ENCODE measurements at places on chromosomes 4 and X.
A peak's percentile ranks its signal among the peaks of the same experiment; 100 is the strongest.

DNA sequence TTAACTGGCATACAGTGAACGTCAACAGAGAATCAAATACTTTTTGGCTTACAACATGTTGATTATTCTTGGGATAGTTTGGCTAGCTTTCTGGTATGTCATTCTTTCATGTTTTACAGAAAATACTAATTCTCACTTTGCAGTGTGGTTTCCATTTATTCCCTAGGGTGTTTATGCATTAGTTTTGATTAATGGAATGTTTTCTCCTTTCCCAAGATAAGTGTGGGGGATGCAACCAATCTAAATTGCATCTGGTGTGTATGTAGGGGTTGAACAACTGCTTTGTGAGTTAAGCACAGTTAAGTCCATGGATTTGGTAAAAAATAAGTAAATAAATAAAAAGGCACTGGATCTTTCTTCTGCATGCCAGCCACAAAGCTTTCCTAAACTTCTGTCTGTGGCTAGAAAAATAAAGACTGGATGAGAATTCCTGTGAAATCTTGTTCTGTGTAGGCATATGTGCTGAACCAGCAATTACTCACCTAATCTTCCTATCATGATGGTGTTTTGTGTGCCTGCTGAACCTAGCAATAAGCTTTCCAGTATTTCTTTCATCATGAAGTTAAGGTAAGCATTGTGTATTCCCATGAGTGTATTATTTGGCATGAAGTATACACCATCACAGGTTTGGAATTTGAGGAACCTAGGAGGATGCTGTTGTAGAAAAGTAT, 50.6 kb upstream of the TENM3 start:
- H3K36me3 ChIP-seq, result no peaks in the 10 kb centered on the region
- no peak overlapping the region for H3K27ac ChIP-seq
- peaks cover 7% of the 10 kb centered on the region for H3K4me1 ChIP-seq

- no peaks in the 10 kb centered on the region for H3K36me3 ChIP-seq
- no peak overlapping the region for H3K4me3 ChIP-seq
- DNase-seq, result no peak
- no peaks in the 10 kb centered on the region for H3K4me1 ChIP-seq
- no peaks in the 10 kb centered on the region for H3K27me3 ChIP-seq
- H3K27ac ChIP-seq, result no peak overlapping the region
These were observed 27.4 kb upstream of the GPR174 start for GRCh38 chrX:79117078-79117477.

- no peaks in the 10 kb centered on the region for H3K36me3 ChIP-seq
- no peaks in the 10 kb centered on the region for H3K27me3 ChIP-seq
- no peak overlapping the region for H3K4me3 ChIP-seq
- no peak overlapping the region for H3K27ac ChIP-seq
- no peak for DNase-seq
These were observed 82.8 kb upstream of the CTSO start for GRCh38 chr4:156036496-156036895.

GRCh38 chr4:70399319-70399718, 1.6 kb downstream of the OPRPN start:
- no peaks in the 10 kb centered on the region for H3K27me3 ChIP-seq
- no peaks in the 10 kb centered on the region for H3K36me3 ChIP-seq
- no peak overlapping the region for H3K4me3 ChIP-seq
- no peaks in the 10 kb centered on the region for H3K4me1 ChIP-seq
- H3K27ac ChIP-seq, result no peak overlapping the region

DNA sequence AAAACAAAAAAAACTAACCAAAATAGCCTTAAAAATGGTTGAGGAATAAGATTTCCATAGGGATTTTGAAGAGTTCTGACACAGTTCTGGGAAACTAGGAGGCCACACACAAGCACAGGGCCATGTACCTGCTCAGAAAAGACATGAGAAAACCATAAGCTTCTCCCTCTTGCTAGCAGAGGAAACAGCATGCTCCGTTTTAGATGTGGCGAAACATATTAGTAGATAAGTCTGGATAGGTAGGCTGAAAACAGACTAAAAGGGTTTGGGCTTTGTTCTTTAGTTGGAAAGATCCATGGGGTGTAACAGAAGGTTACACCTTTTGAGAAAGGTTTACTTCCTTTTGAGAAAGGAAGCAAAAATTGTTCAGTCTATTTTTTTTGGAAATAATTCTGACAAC, 10.9 kb downstream of the VSIG4 start:
- H3K4me1 ChIP-seq, result no peaks in the 10 kb centered on the region
- no peaks in the 10 kb centered on the region for H3K27me3 ChIP-seq
- DNase-seq, result no peak
- no peak overlapping the region for H3K4me3 ChIP-seq

DNA sequence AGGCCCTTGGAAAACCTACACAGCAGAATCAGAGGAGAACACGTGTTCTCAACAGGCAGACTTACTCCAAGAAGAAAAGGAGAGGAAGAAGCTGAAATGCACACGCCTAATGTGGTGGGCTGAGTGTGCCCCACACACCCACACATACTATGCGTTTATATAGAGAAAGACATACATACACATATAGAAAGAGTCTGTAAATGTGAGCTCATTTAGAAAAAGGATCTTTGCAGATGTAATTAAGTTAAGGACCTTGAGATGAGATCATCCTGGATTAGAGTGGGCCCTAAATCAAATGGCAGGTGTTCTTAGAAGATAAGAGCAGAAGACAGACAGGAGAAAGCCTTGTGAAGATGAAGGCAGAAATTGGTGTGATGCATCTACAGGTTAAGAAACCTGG, 87.2 kb upstream of the KLF3 start:
- no peaks in the 10 kb centered on the region for H3K36me3 ChIP-seq
- no peak for DNase-seq
- no peak overlapping the region for H3K4me3 ChIP-seq
- no peaks in the 10 kb centered on the region for H3K4me1 ChIP-seq
- H3K27ac ChIP-seq, result no peak overlapping the region

DNA sequence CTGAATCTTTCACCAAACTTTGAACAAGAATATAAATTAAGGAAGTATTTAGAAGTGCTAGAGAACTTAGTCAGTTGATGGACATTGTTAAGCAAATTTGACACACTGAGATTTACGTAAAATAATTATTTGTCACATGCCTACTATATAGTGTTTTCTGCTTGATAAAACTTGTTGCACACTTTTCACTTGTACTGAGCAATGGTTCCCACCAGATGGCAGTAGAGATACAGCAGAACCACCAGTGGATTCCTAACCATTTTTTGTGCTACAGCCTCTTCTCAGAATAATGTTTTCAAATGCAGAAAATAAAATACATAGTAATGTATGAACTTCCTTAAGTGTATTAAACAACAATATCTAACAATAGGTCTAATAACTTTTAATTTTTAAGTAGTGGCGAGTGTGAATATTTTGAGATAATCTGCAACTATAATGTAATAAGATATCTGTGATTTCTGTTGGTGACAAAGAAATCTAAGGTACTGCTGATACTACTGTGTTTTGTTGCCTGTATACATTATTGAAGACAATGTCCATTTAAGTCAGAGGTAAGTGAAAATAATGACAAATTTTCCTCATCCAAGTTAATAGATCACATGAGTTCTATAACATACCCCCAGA, 81.2 kb downstream of the APOOL start:
- DNase-seq, result peak; percentile 17
- H3K27ac ChIP-seq, result no peak overlapping the region
- no peaks in the 10 kb centered on the region for H3K27me3 ChIP-seq
- peaks cover 8% of the 10 kb centered on the region for H3K4me1 ChIP-seq

- no peaks in the 10 kb centered on the region for H3K4me1 ChIP-seq
- no peak for DNase-seq
- H3K27ac ChIP-seq, result no peak overlapping the region
- no peak overlapping the region for H3K4me3 ChIP-seq
These were observed 405.8 kb upstream of the RPS6KA3 start for GRCh38 chrX:20672476-20672875.

- H3K27me3 ChIP-seq, result no peaks in the 10 kb centered on the region
- H3K4me1 ChIP-seq, result no peaks in the 10 kb centered on the region
- peaks cover 28% of the 10 kb centered on the region for H3K36me3 ChIP-seq
- H3K4me3 ChIP-seq, result no peak overlapping the region
These were observed 68.1 kb downstream of the HPF1 start for GRCh38 chr4:169689681-169690080.

GRCh38 chr4:14132301-14132700, 504.8 kb upstream of the BOD1L1 start:
- H3K36me3 ChIP-seq, result no peaks in the 10 kb centered on the region
- H3K27me3 ChIP-seq, result no peaks in the 10 kb centered on the region
- H3K4me1 ChIP-seq, result no peaks in the 10 kb centered on the region
- no peak overlapping the region for H3K27ac ChIP-seq
- no peak overlapping the region for H3K4me3 ChIP-seq

DNA sequence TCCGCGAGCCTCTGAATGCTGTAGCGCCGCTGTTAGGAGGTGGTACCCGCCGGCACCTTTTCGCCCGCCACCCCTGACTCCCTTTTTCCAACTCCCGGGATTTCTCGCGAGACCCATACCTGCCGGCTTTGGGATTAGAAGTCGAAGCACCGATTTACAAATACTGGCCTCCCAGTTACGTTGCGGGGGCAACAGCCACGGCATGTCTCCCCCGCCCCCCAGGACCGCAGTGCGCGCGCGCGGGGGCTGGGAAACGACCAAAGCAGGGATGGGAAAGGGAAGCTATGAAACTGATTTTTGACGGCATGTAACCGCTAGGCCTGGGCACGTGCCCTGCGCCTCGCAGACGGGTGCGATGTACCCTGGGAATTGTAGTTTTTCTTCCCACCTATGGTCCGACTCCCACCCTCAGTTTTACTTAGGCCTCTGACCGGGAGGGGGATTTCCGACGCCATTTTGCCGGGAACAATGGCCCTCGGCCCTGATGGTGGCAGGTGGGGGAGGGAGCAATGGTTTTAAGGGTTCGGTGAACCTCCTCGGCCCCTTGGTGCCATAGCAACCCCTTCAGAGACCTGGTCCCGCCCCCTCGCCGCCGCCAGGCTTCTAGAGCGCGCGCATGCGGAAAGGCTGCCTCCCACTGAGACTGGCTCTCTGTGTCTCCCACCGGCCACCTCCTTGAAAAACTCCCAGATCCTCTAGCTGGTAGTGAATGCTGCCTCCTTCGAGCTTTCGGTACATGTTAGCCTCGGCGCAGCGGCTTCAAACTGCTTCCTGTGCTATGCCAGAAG, 772 bp upstream of the WNK3 start:
- peak; percentile 87 for DNase-seq
- H3K27ac ChIP-seq, result peak overlapping the region; percentile 94
- no peaks in the 10 kb centered on the region for H3K4me1 ChIP-seq
- peak overlapping the region; percentile 64 for H3K4me3 ChIP-seq

- H3K4me3 ChIP-seq, result no peak overlapping the region
These were observed 3.7 kb upstream of the FGB start for GRCh38 chr4:154559141-154559493.

Measured in cardiac muscle cell (in vitro differentiated cells and primary cell).